SK-N-SH (cell line): ENCODE measurements at places on chromosomes 2 and 18. TPM values are rescaled to one million over a fixed set of nuclear protein-coding genes. Genes with fewer than 3 reads are reported as not detected.

GRCh38 chr18:63787673-63788072, 12.5 kb downstream of the SERPINB7 start:
- H3K4me3 ChIP-seq: no peak overlapping the region
- DNase-seq: no peak
- peaks cover 8% of the 10 kb centered on the region; the same call in 1 of the 2 replicates for H3K4me1 ChIP-seq
- H3K36me3 ChIP-seq: no peaks in the 10 kb centered on the region
- peak overlapping the region; percentile 86 for H3K27ac ChIP-seq

Gene GPR155
- polyA plus RNA-seq: 3.5 and 7.8 TPM in 2 replicates

Gene MAP3K19
- not detected in 2 replicates for polyA plus RNA-seq

Gene EMILIN1
- 184 and 286 TPM in 2 replicates for polyA plus RNA-seq

DNA sequence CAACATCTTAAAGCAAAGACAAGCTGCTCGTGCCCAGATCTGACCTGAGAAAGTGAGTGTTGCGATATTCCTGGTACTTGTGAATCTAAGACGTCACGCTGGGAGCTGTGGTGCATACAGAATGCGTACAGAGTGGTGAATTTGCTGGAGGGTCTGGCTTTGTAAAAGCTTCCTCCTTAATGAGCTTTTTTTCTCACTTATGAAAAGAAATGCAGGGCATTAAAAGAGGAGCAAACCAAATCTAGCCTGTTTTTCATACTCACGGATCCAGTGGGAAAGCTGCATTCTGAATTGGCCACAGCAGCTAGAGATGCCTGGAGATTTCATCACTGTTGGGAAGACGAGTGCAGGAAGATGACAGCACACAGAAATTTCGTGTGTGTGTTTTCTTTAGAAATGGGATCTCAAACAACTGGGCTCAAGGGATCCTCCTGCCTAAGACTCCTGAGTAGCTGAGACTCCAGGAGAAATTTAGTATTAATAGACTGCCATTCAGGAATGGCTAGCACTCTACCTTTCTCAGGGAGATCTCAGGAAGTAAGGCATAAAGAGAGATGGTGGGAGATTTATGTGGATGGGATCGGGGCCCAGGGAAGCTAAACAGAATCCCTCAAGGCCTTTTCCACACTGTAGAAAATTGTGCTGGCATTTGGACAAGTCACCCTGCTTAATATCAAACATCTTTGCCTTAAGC, 181.3 kb downstream of the ALPK2 start:
- no peak overlapping the region for H3K4me3 ChIP-seq
- H3K36me3 ChIP-seq: no peaks in the 10 kb centered on the region
- H3K4me1 ChIP-seq: peaks cover 5% of the 10 kb centered on the region
- no peak overlapping the region for H3K27ac ChIP-seq
- no peaks in the 10 kb centered on the region for H3K27me3 ChIP-seq
